Stimulated activated CD4-positive, alpha-beta T cell treated with anti-CD3 and anti-CD28 coated beads, Interleukin-2, amount 100 ng/mL, for 48 hours (primary cell): ENCODE measurements at places on chromosomes 5 and 9.

- no peak for DNase-seq
These were observed 292.6 kb downstream of the MCTP1 start for GRCh38 chr5:94992325-94992724.

GRCh38 chr5:174572591-174572990, 151.8 kb upstream of the MSX2 start:
- DNase-seq = no peak

GRCh38 chr5:72837524-72838096, 21.1 kb downstream of the TNPO1 start:
- DNase-seq = no peak

GRCh38 chr5:6356578-6357164, 21.7 kb downstream of the MED10 start:
- DNase-seq = no peak

DNA sequence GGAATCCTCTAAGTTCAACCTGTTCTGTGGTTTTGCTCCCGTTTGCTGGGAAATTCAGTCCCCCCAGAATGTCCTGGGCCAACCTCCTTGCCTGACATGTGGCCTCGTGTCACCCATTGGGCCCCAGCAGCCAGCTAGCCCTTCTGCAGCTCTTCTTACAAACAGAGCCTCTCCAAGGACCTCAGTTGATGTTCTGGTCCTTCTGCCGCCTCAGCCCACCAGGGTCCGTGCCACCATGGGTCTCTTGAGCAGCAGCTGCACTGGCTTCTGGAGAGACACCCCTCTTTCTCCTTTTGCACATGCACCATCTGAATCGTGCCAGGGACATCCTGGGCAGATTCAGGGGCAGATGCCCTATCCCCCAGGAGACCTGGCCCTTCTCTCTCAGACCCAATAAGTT, 85.0 kb downstream of the LMX1B start:
- no peak for DNase-seq

- DNase-seq = no peak
These were observed 178.8 kb upstream of the NREP start for GRCh38 chr5:111935835-111936234.

DNA sequence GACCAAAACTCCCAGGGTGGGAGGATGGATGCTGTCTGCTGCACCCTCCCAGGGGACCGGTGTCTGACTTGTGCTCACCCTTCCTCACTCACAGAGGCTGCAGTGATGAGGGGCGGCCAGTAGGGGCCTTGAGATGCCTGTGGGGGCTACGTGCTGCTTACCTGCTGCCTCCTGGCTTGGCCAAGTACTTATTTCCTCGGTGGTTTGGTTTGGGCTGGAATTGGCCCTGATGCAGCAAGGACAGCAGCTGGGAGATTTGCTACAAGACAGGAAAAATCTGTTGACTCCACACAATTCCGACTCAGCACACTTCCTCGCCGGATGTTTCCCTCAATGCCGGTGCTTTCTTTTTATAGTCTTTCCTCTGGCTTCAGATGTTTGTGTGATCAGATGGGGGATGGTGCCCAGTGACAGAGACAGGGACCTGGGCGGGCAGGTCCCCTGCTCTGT, 6.6 kb downstream of the PCDH12 start:
- no peak for DNase-seq

DNA sequence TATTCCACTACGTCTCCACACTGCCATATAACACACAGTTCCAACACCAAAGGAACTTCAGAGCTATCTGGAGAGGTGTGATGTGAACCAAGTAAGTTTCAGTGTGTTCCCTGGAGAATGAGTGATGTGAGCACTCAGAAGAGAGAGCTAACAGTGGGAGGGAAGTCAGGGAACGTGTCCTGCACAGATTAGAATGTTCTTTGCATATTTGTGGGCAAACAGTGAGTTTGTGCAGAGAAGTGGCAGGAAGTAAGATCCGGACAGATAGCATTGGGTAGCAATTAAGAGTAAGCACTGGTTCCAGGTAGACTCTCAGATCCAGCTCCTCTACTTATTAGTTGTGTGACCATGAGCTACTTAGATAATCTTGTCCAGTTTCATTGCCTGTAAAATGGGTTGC, 206.4 kb downstream of the PDZD2 start:
- DNase-seq = no peak

DNA sequence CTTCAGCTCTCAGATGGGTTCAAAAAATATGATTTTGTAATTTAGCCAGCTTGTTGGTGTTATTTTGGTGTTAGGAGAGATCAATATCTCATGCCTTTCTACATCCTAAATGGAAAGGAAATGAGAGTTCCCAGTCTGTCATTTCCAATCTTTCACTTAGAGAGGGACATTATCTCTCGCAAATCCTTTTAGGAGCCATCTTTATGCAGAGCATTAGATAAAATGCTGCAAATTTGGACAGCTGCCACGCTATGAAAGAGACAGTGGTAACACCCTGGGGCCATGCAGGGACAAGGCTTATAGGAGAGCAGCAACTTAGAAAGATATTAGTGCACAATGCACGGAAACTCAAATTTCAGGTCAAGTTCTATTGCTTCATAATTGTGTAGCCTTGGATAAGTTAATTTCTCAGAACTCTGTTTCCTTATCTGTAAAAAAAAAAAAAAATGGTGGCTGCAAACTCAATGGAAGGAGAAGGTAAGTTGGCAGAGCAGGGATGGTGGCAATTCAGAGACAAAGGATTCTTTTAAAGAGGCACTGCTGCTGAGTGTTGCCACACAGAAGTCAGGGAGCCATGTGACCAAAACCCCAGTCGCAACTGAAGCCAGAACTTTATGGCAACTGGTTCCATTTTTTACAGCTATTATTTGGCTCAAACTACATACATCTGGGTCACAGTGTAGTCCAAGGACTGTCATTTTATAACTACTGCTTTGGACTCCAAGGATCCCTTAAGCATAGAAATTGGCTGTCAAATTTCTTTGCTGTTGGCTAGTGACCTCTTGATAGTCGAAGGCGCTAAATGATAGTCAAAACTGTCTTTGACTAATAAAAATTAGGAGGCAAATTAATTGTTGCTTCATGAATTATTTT, 210.2 kb downstream of the FRMD3 start:
- DNase-seq = no peak

DNA sequence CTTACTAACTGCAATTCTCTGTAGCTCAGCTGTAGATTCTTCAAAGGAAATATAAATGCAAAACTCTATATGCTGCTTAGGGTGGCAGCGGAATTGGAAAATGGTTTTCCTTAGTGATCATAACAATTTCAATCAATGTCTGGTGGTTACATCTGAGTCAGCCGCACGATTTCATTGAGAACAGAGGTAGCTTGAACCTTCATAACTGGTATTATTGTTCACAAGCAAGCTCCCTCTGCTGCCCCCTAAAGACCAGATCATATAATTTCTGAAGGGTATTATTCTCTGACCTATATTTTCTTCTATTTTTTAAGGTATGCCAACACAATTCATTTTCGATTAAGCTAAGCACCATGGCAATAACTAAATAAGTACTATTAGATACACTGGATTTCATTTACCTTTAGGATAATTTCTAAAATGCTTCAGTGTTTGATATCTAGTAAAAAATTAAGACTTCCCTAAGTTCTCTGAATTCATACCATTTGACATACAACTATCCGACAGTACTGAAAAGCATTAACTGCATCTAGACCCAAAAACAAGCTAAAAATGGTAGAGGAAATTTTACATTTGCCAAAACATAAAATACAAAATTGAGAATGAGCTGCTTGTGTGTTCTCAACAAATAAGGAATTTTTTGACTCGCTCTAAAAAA, 181.1 kb upstream of the SPEF2 start:
- DNase-seq = no peak

DNA sequence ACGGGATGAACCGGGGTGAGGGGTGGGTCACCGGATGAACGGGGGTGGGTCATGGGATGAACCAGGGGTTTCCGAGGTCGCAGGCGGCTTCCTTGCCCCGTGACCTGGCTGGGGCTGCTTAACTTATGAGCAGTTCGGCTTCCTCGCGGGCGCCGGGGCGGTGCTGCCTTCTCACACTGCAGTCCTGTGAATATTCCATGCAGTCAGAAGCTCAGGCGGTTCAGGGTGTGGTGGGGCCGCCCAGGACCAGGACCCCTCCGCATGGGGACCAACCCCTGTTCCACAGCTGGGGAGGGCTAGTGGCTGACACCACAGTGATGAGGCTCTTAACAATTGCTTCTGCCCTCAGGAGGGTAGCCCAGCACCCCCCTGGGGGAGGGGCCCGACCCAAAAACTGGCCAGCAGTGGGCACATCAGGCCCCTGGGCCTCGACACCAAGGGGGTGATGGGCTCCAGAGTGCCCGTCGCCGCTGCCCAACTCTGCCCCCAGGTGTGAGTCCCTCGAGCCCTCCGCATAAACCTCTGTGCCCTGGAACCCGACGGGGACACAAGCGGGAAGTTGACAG, 30.9 kb upstream of the SLC9A3 start:
- DNase-seq = no peak

- DNase-seq = no peak
These were observed 145.5 kb downstream of the HMHB1 start for GRCh38 chr5:143957455-143957854.

DNA sequence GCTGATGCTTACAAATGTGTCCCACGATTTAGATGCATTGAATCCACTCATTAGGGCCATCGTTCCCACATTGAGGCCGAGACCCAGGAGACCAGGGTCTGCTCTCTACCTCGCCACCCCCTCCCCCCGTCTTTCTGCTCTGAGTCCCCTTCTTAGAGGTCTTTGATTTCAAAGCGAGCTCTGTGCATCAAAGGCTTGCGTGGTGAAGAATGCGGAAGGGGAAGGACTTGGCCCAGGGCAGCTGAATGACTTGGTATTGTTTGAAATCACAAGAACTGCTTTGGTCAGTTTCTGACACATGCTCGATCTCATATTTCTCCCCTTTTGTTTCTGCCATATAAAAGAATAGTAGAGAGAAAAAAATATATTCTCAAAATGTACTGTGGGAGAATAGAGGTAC, 78.3 kb upstream of the IRX1 start:
- DNase-seq = no peak

- DNase-seq = no peak
These were observed 2.1 kb downstream of the BRINP1 start for GRCh38 chr9:119366909-119367682.

- no peak for DNase-seq
These were observed 20.9 kb upstream of the ARHGAP26 start for GRCh38 chr5:142749321-142749720.
